ENCODE measurements at places on chromosomes 6 and 20.

GRCh38 chr6:73079978-73080377 is 145.3 kb downstream of the KHDC1L start:
- no peak for DNase-seq

- DNase-seq, result no peak
These were observed 66.3 kb downstream of the ATXN1 start for GRCh38 chr6:16694781-16695578.

DNA sequence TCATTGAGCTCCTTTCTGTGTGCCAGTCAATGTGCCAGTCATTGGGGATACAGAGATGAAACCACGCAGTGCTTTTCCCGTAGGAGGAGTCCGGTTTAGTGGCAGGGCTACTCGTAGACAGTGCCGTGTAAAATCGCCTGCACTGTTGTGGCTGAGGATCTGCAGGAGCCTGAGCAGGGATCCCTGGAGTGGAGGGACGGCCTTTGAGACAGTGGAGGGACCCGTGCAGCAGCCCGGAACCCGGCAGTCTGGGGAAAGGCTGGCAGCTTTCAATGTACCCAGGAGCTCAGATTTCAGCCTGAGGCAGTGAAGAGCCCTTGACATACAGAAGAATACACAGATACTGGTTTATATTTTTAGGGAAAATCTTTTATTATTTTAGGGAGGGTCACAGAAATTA is 203.3 kb downstream of the ARID1B start:
- DNase-seq, result no peak

GRCh38 chr6:127190552-127190951 is 72.1 kb downstream of the RSPO3 start:
- no peak for DNase-seq

GRCh38 chr6:34859951-34860350 is 27.9 kb downstream of the TAF11 start:
- DNase-seq, result no peak

DNA sequence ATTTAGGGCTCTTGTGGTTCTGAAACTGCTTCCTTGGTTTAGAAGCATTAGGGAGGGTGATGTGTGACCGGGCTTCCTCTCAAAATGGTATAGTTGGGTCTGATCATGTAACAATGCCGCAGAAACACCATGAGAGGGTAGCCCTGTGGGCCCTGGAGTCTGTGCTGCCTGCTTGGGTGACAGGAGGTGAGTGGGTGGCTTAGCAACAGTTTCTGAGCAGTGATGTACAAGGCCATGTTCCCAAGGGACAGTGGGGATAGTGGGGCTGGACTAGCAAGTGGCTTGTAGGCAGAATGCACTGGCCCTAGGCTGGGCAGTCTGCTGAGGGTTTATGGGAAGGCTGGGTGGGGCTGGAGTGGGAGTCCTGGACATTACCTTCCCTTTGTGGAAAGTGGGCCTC is 106.9 kb upstream of the MYL9 start:
- DNase-seq, result no peak

DNA sequence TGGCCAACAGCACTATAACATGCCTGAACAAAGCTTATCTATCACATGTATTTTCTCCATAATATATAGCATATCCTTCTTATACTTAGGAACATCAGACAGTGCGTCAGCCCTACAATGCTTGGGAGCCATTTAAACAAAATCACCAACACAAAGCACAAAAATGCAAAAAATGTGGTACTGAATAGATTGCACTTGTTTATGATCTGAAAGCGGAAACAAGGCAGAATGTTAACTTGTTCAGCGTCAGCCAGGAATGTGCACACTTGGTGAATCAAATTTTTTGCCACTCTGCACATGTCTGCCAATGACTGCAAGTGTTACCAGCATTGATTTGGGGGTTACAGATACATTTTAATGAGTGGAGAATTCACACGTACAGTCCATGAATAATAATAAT is 14.8 kb downstream of the SLC35A1 start:
- no peak for DNase-seq

- DNase-seq, result no peak
These were observed 3.3 kb downstream of the EFHC1 start for GRCh38 chr6:52423448-52423847.

GRCh38 chr6:149681209-149681608 is 32.7 kb upstream of the KATNA1 start:
- no peak for DNase-seq

Data from stimulated activated CD8-positive, alpha-beta memory T cell treated with anti-CD3 and anti-CD28 coated beads, Interleukin-15, amount 100 ng/mL, for 4 hours (primary cell).